ENCODE measurements at places on chromosomes 11 and 22.

GRCh38 chr22:37529652-37530345 is 10.6 kb upstream of the CARD10 start:
- no peak for DNase-seq

DNA sequence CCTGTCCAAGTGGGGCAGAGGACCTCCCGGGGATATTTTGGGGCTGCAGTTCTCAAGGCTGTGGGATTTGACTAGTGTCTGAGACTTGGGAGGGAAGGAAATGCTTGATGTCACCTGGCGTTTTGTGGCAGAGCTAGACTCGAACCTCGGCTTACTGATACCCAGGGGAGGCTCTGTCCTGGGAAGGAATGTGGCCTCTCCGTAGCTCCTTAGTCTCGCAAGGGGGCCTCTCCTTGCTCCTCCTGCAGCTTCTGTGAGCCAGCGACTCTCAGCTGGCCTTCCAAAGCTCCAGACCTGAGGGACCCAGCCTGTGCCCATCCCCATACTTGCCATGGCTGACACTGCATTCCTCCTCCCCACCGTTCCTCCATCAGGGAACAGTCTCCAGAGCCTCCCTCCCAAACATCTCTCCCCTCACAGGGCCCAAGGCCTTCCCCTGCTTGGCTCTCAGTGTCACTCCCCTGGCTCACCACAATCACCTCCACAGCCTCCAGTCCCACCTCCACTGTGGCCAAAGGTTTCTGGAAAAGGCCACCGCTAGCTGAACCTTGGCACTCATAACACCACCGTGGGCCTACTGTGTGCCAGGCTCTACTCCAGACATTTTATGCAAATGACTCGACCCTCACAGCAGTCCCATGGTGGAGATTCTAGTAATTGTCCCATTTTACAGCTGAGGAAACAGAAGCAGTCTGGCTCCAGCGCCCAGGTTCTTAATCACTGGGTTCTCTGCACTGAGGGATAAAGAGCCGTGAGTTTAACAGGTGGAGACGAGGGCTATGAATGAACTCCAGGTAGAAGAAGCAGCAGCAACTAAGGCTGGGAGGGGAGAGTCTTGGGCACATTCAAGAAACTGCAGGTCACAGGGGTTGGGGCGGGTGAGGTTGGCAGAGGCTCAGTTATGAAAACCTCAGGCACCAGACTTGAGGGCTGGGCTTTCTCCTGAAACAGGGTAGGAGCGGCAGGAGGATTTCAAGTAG is 12.1 kb downstream of the P2RY2 start:
- no peak for DNase-seq

DNA sequence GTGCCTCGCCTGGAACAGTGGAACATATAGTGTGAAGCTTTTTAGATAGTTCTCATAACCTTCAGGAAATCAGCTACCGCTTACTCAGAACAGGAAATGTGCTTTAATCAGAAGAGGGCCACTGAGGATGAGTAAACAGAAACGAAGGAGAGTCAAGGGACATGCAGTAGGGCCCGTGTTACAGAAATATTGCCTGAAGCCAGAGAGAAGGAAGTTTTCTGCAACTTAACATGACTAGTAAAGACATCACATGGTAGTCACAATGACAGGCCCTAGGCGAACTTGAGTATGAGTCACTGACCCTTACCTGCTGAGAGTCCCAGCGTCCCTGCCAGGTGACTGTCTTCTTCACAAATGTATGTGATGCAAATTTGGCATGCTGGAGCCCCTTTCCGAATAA is 39.4 kb downstream of the CARD18 start:
- no peak for DNase-seq

DNA sequence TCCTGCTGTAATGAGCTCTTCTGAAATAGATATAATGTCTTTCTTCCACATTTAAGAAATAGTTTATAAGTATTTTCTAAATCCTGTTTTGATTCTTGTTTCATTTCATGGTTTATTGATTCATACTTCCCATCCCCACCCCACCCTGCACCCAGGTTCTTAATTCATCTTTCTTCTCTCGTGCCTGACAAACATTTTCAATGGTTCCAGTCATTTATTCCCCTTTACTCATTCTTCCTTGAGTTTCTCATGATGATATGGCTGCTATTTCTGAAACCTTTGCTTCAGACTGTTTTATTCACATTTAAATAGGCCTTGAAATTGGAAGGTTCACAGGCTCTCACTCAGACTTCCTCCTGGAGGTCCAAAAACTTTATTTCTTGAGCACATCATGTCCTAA is 142.9 kb downstream of the SPON1 start:
- no peak for DNase-seq

DNA sequence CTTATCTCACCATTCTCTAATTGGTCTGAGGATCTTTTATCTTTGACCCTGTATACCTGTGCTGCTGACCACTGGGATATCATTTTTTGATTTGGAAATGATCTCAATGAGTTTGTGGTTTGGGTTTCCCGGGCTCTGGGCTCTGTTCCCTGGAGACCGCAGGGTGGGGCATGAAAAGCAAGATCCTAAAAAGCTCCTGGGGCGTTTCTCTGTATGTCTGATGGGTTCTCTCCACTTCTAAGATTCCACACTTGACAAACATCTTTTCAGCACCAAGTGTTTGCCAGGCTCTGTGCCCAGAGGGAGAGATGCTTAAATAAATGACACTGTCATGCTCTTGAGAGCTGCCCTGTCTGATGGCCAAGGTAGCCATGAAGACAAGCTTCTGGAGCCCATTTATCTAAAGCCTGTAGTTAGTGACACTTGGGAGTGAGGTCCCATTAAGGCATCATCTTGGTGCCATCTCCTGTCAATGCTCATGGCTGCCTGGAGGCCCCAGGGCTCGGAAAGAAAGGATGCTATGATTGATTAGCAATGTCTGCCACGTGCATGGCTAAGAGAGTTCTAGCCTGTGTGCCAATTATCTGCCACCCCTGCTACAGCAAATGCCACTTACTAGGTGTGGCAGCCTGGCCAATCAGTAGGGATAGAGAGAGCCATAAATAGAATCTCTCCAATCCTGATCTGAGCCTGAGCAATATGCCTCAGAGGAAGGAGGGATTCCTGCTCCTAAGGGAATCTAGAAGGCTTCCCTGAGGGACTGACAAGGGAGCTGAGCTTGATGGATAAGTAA is 531.6 kb downstream of the MN1 start:
- DNase-seq, result no peak

DNA sequence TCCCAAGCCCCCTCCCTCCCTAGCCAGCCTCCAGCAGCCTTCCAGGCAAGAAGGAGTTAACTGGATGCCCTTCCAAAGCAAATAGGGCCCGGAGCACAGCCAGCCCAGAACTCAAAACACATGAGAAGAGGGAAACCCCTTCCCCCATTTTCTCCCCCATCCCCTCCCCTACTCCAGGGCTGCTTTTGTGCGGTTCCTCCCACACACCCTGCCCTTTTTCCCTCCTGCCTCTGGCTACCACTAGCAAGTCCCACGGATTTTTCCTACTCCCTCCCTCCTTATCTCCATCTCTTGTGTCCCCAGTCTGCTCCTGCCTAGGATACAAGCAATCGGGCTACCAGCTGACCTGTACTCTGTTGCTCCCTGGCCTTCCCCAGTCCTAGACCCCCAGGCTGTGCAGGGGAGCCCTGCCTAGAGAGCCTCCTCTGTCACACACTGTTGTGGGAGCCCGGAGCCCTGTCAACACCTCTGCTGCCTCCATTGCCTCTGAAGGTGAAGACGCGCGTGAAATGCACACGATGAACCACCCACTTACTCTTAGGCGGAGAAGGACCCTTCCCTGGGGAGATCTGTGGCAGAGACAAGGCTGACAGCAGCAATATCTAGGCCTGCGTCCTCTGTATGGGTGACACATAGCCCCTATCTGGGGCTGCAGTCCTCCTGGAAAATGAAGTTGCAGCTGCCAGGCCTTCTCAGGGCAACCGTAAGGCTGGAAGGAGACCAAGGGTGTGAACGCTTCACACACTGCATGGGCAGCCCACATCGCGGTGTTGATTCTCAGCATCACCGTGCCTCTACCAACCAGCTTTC is 282.8 kb downstream of the MN1 start:
- DNase-seq, result no peak

DNA sequence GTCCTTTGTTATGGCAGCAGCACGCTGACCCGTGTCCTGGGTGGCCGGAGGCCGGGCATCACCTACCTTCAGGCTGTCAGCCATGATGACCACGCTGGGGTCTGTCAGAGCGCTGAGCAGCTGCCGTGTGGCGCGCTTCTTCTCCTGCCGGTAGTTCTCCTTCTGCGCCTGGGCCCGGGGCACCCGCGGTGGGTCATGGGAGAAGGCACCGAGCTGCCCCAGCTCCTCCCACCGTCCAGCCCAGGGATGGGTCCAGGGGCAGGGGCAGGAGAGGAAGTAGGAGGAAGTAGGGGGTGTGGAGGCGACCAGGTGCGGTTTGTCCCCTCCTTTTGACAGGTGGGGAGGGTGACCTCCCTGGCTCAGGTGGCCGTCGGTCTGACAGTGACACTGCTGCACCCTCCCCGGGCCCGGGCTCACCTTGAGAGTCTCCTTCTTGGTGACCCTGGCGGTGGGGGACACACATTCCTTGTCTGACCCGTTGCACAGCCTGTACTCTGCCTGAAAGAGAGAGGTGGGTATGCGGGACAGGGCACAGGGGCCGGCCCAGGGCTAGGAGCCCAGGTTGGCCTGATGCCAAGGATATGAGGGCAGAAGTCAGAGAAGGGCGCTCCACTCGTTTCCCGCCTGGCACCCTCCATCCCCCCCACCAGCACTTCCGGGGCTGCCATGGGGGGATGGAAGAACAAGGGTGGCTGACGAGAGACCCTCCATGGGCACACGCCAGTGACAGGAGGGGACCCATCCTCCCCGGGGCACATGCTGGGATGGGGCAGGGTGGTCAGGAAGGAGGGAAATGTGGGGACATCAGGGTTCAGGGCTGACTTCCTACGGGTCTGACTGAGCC is 43.0 kb downstream of the OSBPL5 start:
- DNase-seq, result no peak

DNA sequence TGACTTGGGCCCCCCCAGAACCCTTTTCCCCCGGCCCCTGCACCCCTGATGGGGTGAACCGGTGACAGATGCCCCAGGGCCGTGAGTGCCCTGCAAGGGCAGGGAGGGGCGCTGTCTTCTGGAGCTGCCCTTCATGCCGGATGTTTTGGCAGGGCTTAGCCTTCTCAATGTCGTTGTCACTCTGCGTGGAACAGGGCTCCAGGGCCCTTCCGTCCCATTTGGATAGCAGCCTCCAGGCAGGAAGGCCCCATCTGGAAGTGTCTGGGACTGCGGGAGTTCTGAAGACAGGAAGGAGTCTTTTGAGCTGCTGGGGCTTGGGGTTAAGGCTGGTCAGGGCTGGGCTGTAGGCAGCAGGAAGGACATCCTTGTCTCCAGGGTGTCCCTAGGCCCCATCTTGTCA is 4.6 kb downstream of the FRMD8 start:
- DNase-seq, result no peak

GRCh38 chr22:24121938-24122337 is 59.3 kb upstream of the SUSD2 start:
- no peak for DNase-seq

DNA sequence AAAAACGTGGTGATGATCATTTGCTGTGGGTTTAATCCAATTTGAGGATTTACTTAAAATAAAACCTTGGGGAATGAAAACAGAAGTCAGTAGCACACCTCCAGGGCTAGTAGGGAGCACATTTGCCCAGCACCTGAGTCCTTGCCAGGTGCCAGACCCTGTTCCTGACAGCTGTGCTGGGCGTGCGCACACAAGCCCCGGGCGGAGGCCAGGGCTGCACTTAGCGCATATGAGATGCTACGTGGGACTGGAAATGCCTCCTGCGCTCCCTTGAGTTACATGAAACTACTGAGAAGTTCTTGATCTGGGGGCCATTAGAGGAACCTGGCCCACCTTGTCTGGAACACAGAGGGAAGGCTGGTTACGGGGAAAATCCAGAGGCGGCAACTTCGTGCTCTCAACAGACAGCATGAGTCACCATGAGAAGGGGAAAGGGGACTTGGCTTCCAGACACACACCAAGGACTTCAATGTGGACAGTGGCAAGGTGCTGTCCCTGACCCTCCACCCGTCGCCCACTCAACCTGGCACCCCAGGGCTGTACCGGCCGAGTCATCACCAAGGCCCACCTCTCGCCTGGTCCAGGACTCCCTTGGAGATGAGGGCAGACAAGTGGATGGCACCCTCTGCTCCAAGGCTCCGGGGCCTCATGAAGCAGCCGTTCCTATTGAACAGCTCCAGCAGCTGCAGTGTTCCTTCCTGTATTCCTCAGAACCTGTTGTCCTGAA is 1468.6 kb downstream of the BRD1 start:
- DNase-seq, result no peak

- DNase-seq, result no peak
Measured at GRCh38 chr22:24068717-24069297, 57.7 kb downstream of the CABIN1 start.

DNA sequence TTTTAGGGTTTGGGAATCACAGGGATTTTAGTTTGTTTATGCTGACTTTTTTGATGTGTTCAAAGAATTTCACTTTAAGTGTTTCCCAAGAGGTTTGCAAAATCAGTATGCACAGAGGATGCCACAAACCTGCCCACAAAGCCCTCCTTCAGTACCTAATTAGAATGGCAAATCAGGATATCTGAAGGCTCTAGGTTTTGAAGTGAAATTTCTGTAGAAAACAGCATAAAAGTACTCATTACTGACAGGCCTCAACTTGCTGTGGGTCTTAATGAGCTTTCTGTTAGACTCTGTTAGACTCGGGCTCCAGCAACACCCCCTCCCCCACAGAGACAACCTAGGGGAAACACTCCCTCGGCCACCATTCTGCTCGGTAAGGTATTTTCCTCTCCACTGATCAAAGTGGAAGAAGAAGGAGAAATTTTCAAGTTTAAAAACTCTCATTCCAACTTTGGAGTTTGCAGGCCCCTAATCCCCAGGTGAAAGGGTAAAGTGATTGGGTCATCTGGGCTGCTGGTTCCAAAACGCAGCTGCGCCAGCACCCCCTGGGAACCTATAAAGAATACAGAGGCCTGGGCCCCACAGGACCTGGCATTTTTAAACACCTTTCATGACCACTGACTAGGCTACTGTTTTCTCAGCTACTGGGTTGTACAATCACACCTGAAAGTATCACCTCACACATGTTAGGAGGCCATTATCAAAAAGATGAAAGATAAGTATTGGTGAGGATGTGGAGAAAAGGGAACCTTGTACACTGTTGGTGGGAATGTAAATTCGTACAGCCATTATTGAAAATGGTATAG is 67.5 kb downstream of the PLEKHA7 start:
- no peak for DNase-seq

GRCh38 chr22:40594346-40594745 is 42.2 kb downstream of the MRTFA start:
- no peak for DNase-seq

- no peak for DNase-seq
Measured at GRCh38 chr11:69497221-69497787, 15.8 kb downstream of the LINC01488 start.

- no peak for DNase-seq
Measured at GRCh38 chr11:116225784-116226585, 546.8 kb downstream of the BUD13 start.

GRCh38 chr11:119797736-119798135 is 68.7 kb upstream of the NECTIN1 start:
- DNase-seq, result no peak

- no peak for DNase-seq
Measured at GRCh38 chr22:37138849-37139561, 10.7 kb downstream of the IL2RB start.

Data from SIG-M5 (cell line).